ENCODE measurements at places on chromosomes 1 and 21.

GRCh38 chr1:163544441-163544840 is 222.7 kb downstream of the NUF2 start:
- no peak for DNase-seq

DNA sequence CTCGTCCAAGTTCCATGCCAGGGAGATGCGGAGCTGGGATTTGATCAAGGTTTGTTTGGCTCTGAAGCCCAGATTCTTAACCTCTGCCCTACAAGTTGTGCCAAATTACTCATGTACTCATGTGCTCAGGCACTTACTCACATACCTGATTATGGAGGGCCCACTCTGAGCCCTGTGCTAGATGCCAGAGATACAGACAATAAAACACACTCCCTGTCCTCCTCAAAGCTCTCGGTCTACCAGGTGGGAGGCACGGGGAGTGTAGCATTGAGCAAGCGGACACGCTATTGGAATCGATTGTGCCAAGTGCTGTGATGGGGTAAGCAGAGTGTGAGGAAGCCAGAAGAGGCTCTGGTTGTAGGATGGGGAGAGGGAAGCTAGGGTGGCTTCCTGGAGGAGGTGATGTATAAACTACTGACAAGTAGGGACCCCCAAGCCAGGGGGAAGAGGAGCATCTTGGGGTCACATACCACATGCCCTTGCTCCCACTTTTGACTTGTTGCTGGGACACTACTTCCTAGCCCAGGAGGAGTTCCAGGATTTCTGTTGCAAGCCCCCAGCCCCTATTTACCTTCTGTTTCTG is 49.8 kb upstream of the IFNLR1 start:
- DNase-seq: peak; percentile 86

DNA sequence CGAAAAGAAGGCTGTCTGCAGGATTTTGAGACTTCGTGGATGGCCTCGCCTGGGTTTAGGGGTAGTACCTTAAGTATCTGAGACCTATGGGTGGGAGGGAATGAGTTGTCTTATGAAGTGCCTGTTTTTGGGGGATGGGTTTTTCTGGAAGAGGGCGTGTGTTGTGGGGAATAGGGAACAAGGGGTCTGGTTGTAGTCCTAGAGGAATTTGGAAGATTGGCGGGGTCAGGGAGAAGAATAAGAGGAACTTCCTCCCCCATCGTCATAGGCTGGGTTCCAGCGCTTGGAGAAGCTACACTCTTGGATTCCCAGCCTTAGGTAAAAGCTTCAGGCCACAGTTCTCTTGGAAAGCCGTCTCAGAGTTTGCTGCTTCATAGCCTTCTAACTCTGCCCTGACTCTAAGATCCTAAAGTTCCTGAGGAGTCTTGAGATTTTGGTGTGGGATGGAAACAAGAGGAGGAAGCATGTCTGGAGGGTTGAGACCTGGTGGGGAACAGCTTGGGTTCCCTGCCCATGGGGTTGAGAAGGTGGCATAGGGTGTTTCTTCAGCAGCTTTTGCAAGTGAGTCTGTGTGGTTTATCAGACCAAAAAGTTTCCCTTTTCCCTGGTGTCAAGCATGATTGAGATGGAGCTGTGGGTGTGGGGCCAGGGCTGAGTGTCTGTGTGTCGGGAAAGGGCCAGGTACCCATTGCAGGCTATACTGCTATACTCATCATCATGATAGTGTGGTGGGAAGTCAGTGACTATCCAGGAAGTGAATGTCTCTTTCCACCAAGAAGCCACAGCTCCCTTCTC is 1.8 kb downstream of the VANGL2 start:
- peak; percentile 28 for DNase-seq

GRCh38 chr21:42455196-42455595 is 40.8 kb downstream of the RSPH1 start:
- DNase-seq: no peak

GRCh38 chr21:33449616-33450015 is 30.2 kb downstream of the TMEM50B start:
- DNase-seq: no peak

GRCh38 chr1:184075055-184076029 is 23.8 kb downstream of the TSEN15 start:
- DNase-seq: peak; percentile 59

DNA sequence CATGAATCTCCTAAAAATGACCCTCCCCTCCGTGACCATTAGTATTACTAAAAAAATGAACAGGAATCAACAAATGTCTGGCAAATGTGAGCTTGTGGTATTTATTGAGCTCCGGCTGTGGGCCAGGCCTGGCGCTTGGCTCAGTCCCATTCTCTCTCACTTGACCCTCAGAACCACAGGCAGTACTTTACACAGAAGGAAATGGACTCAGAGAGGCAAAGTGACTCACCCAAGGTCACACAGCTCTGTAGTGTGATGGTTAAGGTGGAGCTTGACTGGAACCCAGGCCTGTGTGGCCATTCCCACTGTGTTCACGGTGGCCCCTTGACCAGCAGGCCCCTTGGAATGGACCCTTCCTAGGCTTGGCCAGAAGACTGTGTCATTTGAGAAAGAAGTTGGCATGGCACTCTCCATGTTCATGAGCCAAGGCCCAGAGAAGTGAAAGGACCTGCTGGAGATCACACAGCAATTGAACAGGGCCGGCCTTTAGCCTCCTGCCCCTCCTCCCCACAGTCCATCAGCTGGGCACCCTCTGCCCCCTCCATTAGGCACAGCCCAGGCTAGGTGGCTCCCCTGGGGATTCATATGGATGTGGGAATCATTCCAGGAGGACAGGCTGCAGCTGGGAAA is 32.1 kb downstream of the FAM151A start:
- no peak for DNase-seq

DNA sequence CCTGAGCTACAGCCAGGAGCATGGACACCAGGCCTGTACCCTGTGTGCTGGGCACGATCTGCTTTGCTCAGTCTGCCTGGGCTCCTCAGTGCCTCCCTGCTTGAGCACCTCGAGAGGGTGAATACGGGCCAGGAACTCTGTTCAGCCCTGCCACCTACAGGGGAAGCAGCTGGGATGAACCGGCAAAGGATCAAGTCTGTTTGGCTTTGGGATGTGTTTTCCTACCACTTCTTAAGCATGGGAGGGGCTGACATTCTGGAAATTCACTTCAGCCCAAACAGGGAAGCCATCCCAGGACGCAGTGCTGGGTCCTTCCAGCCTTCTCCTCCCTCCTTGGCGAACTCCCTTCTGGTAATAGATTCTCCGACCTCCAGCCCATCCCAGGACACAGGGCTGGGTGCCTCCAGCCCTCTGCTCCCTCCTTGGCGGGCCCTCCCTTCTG is 55.8 kb upstream of the SELENON start:
- DNase-seq: peak; percentile 43

- DNase-seq: no peak
Observed at GRCh38 chr1:10189659-10190058, 20.7 kb upstream of the KIF1B start.

DNA sequence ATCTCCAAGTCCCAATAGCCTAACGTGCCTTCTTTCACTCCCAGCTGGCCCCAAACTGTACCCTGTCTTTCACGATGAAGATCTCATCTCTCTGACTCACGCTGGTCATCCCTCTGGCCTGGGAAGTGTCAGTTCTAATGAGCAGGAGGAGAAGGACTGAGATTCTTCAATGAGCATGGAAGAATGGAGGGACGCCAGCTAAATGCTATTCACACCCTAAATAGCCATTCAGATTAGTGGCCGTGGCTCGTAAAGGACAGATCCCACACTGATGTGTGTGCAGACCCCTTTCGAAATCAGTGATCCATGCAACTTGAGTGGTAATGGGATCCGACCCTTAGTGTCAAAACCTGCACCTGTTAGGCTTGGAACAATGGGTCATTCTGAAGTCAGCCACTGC is 75.9 kb upstream of the SMYD2 start:
- no peak for DNase-seq

GRCh38 chr1:34060901-34061415 is 104.1 kb downstream of the CSMD2 start:
- no peak for DNase-seq

DNA sequence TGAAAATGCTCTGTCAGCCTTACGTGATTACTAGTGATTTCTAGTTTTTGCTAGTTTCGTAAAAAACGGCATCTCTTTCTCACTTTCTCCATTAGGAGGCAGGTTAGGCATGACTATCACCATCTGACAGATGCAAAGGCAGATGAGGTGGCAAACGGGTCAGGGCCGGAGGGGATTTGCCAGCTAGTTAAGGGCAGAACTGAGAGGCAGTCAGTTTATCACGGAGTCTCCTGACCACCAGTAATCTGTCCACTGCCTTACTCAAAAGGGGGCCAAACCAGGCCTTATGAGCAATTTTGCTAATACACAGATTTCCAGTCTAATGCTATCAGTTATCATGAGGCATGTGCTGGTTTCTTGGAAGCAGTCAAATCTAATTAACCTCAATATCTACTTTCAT is 159.3 kb downstream of the TSEN15 start:
- DNase-seq: no peak

DNA sequence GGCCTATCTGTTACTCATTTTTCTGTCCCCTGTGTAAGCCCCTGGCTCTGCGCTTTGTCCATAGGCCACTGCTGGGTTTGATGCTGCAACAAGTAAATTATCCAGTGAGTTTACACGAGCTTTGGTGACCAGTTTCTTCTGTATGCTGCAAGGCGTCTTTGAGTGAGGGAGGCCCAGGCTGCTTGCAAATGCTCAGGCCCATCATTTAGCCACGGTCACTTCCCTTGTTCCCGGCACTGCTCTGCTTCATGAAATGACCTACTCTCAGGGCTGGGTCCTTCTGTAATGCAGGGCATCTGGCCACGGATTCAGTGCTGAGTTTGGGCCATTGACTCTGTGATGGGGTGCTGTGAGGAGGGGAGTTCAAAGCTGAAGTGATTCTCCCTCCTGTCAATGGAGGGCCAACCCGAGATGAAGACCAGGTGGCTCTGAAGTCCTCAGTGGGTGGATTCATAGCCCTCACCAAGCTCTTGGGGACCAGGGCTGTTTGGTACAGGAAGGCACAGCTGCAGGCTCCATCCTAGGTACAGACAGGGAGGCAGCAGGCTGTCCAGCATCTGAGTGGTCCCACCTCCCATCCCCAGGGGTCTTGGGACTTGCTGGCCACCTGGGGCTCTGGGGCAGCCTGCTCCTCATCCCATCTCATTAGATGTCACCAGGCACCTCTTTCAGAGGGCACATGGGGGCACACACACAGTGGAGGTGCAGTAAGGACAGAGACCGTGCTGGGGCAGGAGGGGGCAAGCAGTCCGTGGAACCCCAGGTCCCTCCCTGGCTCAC is 21.7 kb downstream of the LHX4 start:
- DNase-seq: no peak

DNA sequence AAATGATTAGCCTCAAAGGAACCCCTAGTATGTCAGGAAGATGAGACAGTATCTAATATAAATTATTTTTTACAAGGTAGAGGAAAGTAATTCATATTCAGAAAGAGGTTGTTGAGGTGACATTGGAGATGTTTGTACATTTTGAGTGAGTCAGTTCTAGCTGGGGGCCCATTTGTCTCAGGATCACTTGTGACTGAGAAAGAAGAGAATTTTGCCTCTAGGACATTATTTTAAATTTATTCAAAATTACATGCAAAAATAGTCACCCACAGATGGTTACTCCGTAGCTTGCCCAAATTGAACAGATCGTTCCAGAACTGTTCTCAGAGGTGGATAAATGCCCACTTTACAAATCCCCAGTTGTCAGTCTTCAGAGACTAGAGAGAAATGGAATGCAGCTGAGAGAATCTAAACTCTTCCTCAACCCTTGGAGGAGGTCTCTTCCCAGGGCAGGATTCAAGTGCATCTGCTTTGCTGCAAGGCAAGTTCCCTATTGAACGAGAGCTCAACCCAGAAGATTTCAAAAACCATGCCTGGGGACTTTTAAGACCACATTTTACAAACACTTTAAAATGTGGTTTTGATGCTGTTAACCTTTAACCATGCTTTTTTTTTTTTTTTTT is 987.8 kb upstream of the ADAMTS5 start:
- DNase-seq: peak; percentile 1

- DNase-seq: no peak
Observed at GRCh38 chr1:47664356-47664755, 226.5 kb downstream of the FOXD2 start.

DNA sequence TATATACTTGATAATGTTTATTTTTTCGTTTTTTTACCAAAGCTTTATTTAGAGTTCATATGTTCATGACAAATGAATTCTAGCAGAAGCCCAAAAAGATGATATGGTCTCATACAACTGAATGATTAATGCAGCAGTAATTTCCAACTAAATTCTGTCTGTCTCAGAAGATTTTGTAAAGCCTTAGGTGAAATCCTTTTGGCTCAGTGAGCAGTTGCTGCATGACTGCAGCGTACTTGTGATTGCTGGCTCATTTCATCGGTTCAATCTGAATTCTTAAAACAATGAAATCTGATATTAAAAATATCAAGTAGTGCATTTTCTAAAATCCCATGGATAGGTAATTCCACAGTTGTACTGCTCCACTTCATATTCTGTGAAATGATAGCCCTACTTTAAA is 73.2 kb downstream of the AK5 start:
- no peak for DNase-seq

DNA sequence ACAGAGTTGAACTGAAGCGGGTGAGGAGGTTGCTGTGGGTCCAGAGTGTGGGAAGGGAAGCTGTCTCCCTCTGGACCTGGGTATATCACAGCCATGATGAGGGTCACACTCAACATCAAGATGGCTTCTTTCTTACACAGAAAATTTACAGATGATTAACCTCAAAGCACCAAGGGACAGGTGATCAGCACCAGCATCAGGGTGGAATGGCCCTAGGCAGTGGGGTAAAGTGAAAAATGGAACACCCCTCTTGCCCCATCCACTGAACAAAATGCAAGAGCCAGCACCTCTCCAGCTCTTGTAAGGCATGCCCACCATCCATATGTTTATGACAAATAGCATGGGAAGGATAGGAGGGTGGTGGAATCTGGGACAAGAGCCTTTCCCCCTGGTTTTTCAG is 40.3 kb downstream of the HSD3B1 start:
- DNase-seq: no peak

DNA sequence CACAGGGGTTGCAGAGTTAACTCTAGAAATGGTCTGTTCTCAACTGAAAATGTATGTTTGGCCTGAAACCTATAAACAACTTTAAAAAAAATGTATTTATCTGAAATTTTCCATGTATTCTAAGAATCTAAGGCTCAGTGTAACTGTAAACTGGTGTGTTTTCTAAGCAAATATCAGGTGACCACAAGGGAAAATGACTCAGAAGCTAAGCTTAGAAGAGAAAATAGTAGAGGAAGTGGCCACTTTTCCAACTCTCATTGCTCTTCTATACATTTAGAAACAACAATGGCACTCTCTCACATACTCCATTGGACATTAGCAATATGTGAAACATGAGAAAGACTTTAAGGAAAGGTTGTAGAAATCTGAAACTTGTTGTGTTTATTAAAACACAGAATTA is 7.5 kb downstream of the TNFSF18 start:
- DNase-seq: peak; percentile 51

- peak; percentile 65 for DNase-seq
Observed at GRCh38 chr1:41812051-41812450, 106.7 kb downstream of the HIVEP3 start.

GRCh38 chr1:41936107-41936506 is 17.4 kb upstream of the HIVEP3 start:
- peak; percentile 84 for DNase-seq

GRCh38 chr1:221712776-221713431 is 29.0 kb downstream of the DUSP10 start:
- DNase-seq: no peak
